Pancreas (tissue), 10 donors: ENCODE measurements at places on chromosomes 7 and 10. TPM values are rescaled to one million over a fixed set of nuclear protein-coding genes. Genes with fewer than 3 reads are reported as not detected.
A peak's percentile ranks its signal among the peaks of the same experiment; 100 is the strongest.

Gene PILRB
- total RNA-seq = 15.6 TPM

GRCh38 chr10:92901819-92902251, 53.5 kb downstream of the EXOC6 start:
- DNase-seq = no peak

DNA sequence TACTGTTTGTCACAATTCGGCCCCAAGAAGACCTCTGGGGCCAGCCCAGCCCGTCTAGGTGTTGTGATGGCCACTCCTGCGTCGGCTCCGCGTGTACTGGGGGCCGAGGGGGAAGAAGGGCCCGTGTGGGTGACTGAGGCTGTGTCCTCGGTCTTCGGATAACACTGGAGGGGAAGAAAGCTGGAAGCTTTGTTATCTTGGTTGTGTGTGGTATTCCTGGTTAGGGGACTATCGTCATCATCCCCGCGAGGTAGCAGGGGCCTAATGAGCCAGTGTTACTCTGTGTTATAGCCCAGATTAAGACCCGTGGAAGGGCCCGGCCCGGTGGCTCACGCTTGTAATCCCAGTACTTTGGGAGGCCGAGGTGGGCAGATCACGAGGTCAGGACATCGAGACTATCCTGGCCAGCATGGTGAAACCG, 854 bp downstream of the MTG1 start:
- DNase-seq = peak; percentile 24

DNA sequence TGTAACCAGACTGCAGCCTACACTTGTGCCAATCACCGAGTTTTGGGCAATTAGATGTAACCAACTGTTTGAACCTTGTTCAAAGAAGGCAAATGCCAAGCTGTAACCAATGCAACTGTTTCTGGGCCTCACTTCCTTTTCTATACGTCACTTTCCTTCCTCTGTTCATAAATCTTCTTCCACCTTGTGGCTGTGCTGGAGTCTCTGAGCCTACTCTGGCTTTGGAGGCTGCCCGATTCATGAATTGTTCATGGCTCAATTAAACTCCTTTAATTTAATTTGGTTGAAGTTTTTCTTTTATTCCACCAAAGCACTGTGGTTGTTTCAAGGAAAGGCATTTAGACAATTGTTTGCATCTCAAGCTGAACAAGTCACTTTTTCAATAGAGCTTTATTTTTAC, 43.5 kb upstream of the UCN3 start:
- DNase-seq = no peak

DNA sequence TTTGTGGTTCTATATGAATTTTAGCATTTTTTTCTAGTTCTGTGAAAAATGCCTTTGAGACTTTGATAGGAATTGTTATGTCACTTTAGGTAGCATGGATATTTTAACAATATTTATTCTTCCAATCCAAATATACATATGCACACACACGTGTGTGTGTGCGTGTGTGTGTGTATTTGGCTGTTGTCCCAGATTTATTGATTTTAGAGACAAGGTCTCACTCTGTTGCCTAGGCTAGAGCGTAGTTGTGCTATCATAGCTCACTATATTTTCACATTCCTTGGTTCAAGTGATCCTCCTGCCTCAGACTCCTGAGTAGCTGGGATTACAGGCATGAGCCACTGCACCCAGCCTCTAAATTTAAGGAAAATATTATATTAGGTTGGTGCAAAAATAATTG, 162.5 kb upstream of the TRIM24 start:
- peak; percentile 15 for DNase-seq

DNA sequence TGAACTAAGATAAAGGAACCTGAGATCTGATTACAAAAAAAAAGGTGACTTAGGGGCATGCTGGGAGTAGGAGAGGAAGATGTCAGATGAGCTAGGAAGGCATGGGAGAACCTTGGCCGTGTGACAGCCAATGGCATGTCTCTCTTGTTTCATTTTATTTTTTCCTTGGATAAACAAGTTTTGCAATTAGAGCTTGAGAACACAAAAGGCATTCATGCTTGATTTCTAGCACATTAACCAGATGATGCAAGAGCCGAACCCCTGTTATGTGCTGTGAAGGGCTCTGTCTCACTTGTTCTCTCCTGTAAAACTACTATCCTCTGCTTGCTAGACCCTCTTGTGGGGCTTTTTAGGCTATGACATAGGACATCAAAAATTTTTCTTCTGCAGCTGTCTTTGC, 134.3 kb upstream of the ASAH2 start:
- DNase-seq = no peak

GRCh38 chr10:98260350-98260749, 7.6 kb downstream of the LOXL4 start:
- DNase-seq = no peak

Gene TM9SF3
- total RNA-seq = 110 TPM

- no peak for DNase-seq
Measured at GRCh38 chr7:88599528-88599927, 160.0 kb upstream of the ZNF804B start.

Gene IDI2
- not detected for total RNA-seq

Gene PDE6C
- not detected for total RNA-seq

GRCh38 chr7:4792537-4793126, 17.2 kb downstream of the AP5Z1 start:
- peak; percentile 85 for DNase-seq

- no peak for DNase-seq
Measured at GRCh38 chr7:98628418-98628817, 11.3 kb downstream of the NPTX2 start.

Gene SLC13A1
- total RNA-seq = 0.09 TPM

- DNase-seq = no peak
Measured at GRCh38 chr10:69446229-69446628, 5.0 kb upstream of the TSPAN15 start.

DNA sequence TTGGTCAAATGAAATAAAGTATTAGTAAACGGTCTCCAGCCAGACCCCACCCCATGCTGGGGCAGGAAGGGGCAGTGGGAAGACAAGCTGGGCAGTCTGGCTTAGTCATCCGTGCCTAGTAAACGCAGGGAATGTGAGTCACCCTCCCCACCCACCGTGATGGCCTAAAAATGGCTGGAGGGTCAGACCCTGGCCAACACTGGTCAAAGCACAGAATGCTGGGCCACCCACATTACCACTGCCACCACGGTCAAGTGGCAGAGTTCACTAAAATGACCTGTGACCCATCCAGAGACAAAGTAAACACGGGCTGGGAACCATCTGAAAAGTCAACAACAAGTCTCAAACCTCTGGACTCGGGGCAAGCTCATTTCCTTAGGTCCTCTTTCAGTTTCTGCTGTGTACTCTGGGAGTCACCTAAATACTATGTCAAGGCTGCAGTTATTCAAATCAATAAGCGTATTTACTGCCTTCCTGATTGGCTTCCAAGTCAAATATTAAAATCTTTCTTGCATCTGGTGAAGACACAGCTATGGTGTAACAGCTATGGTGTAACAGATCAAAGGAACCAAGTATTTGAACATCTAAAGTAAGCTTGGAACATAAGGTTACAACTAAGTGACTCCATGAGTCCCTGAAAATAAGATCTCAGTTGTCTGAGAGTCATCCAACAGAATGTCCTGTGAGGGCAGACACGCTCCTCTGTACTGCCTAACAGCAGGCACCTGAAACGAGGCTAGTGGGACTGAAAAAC, 3.0 kb downstream of the ZFAND2A start:
- DNase-seq = no peak

GRCh38 chr7:28723336-28723735, 234.8 kb downstream of the TRIL start:
- DNase-seq = no peak

- DNase-seq = no peak
Measured at GRCh38 chr7:68434857-68435256, 1163.4 kb upstream of the AUTS2 start.

DNA sequence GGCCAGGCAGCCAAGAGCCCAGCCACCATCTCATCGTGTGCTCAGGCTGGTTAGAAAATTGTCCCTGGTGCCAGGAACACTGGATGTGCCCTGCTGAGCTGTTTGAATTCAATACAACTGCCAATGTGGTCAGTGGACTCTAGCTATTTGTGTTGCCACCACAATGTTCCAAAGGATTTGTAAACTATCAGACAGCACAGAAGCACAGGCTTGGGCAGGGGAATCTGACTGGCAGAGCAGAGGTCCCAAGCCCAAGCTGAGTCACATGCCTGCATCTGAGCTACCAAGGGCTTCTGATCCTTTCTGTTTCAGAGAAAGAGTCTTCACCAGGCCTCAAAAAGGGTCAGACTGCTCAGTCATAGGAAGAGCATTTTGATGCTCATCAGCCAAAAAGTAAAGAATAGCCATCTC, 232.1 kb upstream of the SEMA3C start:
- no peak for DNase-seq
